NCI-H460 (cell line): ENCODE measurements at places on chromosomes 11 and 22.

- DNase-seq: no peak
These were observed 5.5 kb upstream of the MYO18B start for GRCh38 chr22:25736378-25737011.

GRCh38 chr11:726278-727220, 20.5 kb downstream of the EPS8L2 start:
- DNase-seq: no peak

DNA sequence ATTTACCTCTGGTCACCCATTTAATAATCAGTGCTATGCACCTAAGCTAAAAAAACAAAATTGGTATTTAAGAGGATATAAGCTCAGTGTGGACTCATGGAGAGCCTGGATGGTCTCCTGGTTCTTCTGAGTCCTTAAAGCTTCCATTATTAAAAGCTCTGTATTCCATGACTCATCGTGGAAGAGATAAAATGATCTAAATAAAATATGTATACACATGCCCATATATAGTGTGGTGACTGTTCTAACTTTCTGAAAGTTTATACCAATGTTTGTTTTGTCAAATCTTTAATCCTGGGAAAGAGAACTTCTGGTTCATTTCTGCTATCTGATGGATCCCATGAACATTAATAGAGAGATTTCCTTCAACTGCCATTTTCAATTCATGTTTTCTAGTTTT, 375.9 kb downstream of the GUCY1A2 start:
- DNase-seq: no peak

DNA sequence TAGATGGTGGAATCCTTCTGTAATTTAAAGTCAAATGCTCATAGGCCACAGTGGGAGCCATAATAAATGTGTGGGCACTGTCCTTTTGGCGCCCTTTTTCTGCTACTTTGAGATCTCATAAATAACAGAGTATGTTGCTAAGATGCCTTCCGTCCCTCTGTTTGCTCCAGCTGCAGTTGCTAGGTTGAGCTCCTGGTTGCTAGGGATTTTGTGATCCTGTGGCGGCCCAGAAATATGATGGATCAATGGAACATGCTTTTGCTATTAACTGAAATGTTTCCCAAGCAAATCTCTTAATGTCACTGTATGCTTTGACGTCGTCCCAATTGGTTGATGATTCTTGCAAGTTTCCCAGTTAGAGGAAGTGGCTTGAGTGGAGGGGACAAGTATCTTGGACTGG, 53.5 kb downstream of the MYO18B start:
- no peak for DNase-seq

GRCh38 chr11:111557425-111558111, 17.0 kb downstream of the LAYN start:
- no peak for DNase-seq
